ENCODE measurements at places on chromosomes 1 and 21. TPM values are rescaled to one million over a fixed set of nuclear protein-coding genes. Genes with fewer than 3 reads are reported as not detected.
A peak's percentile ranks its signal among the peaks of the same experiment; 100 is the strongest.

- no peak for DNase-seq
These were observed 3.0 kb downstream of the RBBP5 start for GRCh38 chr1:205118752-205119151.

GRCh38 chr1:26862781-26863684 lies at the start of gene SFN:
Gene SFN, plus strand, starts transcription at chr1:26863149. Its CDS starts 64 bp downstream, at chr1:26863213.
- peak; percentile 25 for DNase-seq

DNA sequence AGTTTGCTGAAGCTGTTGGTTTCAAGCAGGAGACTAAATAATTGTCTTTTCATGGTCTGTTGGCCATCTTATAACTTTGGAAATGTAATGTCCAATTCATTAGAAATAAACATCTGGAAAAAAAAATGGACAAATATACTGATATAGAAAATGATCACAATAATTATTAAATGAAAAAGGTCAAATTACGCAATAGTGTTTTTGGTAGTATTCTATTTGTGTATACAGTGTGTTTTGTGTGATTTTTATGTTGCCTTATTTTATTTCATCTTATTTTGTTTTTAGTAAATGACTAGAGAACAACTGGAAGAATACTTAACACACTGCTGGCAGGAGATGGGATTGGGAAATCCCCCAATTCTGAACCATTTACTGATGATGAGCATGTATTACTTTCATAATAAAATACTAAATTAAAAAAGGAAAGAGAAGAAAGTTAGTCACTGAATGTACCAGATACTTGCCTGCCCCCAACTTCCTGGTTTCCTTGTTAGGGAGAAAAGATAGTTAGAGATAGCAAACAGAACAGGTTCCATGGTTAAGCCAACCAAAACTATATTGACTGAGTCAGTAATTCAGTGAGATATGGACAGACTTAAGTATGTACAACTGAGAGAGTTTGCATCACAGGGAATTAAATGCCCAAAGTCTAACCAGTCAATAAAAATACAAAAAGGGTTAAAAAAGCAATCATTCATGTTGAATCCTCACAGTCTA lies 24.0 kb upstream of the SAMD13 start:
- DNase-seq: no peak

DNA sequence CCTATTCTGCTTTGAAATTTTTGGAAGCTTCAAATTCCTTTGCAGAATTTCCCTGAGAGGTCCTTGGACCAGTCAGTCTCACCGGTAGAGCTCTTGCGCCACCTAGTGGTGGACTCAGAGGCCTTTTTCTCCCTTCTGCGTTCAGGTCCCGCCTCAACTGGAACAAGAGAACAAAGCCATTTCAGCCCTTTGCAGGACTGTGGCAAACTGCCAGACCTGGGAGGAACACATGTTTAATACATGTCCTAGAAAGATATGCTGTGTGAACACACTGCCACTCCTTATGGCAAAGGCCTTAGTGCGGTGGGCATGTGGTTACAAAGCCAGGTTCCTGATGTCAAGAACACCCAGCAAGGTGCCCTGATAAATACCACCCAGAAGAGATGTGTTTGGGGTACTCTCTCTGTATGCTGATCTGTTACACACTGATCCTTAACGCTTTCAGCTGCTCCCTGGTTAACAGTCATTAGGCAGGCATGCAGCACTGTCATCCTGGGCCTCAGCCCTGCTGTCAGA lies 82.2 kb upstream of the SSX2IP start:
- DNase-seq: peak; percentile 85

- DNase-seq: peak; percentile 45
These were observed 52.9 kb upstream of the CD46 start for GRCh38 chr1:207698822-207699483.

- no peak for DNase-seq
These were observed 3.0 kb downstream of the WDR3 start for GRCh38 chr1:117932576-117932975.

DNA sequence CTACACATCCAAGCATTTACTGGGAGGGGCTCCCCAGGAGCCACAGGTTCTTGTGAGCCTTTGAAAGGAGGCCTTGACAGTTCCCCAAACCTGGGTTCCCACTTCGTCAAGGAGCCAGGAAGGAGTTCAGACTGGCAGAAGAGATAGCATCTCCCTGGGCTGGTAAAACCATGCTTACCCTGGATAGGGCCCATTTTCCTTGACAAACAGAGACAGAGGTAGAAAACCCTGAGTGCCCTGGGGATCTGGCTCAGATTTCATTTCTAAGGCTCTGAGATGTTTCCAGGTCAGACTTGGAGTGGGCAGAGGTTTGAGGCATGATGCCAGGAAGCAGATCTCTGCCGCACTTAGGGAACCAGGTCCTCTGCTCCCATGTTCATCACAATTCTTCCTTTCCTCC lies 2.7 kb downstream of the ETNK2 start:
- no peak for DNase-seq

DNA sequence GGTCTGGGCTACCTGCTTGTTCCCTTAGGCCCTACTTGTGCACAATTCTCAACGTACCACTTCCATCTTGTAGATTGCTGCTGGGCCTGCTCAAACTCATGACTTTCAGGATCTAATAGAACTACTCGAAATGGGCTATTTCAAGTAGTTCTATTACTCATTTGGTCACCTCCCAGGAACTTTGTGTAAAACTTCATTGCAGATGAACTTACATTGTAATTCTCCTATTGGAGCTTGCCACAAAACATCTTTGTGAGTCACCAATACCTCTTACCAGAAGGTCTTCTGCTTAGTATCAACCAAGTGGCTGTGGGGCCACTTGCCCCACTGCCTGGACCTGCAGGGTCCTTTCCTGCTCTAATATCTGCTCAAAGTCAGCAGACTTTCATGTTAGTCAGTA lies 10.7 kb upstream of the MYOCOS start:
- DNase-seq: no peak

DNA sequence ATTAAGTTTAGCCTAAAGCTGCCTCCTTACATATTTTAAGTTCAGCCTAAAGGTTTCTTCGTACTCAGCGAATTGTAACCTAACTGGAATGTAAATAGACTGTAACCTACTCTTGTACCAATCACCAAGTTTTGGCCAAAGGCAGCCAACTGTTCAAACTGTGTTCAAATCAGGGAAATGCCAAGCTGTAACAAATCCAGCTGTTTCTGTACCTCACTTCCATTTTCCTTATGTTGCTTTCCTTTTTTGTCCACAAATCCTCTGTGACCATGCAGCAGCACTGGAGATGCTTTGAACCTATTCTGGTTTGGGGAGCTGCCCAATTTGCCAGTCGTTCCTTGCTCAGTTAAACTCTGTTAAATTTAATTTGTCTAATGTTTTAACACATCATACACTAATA lies 3.2 kb upstream of the APOBEC4 start:
- DNase-seq: no peak

DNA sequence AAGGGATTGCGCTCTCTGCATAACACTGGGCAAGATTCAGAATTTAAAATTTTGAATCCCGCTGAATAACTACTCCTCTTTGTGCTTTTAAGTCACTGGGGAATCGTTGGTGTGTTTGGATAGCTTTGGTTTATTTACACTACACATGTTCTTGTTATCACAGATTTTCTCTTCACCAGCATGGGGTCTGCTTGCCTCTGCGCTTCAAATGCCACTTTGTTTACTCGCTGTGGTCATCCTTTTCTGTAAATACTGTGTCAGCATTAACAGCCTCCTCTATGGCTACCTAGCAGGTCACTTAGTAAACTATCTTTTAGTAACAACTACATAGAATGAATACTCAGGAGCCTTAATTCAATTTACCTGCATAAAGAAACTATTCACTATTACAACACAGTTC lies 14.4 kb upstream of the KCNH1 start:
- DNase-seq: no peak

GRCh38 chr1:168340781-168341482 lies 60.3 kb downstream of the TBX19 start:
- DNase-seq: no peak

DNA sequence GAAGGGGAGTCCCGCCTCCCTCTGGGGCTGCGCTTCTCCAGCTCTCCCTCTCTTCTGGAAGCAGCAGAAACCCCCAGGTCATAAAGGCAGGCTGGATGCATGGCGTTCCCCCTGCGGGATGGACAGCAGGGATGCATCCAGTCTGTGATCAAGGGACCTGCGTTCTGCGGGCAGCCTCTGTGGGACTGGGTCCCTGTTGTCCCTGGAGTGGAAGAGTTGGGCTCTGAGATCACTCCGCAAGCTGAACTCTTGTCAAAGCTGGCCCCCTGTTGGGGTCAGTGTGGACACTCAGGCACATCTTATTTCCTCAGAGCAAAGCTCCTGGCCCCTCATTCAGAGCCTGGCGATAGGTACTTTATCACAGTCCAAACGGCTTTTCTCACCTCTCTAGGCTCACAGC lies 341.2 kb downstream of the PTPRU start:
- DNase-seq: no peak

DNA sequence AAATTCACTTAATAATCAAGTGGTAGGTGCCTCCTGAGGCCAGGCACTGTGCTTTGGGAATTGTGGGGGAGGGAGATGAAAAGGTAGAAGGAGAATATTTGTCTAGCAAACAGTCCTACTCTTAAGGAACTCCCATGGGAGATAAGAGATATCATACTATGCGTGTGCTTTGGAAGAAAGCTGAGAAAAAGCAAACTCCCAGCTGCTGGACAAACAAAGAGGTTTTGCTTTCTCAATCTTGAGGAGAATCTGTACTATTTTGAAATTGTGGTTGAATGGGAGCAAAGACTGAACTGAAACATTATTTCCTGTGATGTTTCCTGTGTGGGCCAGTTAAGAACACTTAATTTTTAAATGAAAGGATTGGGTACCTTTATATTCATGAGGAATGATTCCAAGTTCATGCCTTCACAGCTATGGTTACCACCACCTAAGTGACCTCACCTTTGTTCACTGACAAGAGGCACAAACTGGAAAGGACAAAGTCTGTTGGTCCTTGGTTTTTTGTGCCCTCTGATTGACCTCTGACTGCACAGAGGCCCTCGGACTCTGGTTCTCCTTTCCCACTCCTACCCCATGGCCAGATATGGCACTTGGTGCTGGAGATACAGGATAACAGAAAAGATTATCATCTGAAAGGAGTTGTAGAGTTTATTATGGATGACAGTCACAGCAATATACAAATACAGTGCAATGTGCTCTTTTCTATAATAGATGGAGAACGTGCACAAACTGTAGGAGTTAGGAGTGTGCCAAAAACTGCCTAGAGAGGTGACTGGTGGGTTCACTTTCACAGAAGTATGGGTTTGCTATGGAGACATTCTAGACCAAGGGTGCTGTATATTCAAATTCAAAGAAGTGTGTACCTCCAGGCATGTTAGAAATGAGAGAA lies 1.6 kb downstream of the CD53 start:
- DNase-seq: no peak

DNA sequence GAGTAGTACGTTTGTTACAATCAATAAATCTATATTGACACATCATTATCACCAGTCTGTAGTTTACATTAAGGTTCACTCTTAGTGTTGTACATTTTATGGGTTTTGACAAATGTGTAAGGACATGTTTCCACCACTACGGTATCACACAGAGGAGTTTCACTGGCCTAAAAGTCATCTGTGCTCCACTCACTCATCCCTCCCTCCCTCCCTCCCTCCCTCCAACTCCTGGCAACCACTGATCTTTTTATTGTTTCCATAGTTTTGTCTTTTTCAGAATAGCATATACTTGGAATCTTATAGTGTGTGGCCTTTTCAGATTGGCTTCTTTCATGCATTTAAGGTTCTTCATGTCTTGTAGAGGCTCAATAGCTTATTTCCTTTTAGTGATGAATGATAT lies 44.1 kb upstream of the RHOU start:
- no peak for DNase-seq

- no peak for DNase-seq
These were observed 1047.3 kb downstream of the ADGRL2 start for GRCh38 chr1:82848043-82848442.

DNA sequence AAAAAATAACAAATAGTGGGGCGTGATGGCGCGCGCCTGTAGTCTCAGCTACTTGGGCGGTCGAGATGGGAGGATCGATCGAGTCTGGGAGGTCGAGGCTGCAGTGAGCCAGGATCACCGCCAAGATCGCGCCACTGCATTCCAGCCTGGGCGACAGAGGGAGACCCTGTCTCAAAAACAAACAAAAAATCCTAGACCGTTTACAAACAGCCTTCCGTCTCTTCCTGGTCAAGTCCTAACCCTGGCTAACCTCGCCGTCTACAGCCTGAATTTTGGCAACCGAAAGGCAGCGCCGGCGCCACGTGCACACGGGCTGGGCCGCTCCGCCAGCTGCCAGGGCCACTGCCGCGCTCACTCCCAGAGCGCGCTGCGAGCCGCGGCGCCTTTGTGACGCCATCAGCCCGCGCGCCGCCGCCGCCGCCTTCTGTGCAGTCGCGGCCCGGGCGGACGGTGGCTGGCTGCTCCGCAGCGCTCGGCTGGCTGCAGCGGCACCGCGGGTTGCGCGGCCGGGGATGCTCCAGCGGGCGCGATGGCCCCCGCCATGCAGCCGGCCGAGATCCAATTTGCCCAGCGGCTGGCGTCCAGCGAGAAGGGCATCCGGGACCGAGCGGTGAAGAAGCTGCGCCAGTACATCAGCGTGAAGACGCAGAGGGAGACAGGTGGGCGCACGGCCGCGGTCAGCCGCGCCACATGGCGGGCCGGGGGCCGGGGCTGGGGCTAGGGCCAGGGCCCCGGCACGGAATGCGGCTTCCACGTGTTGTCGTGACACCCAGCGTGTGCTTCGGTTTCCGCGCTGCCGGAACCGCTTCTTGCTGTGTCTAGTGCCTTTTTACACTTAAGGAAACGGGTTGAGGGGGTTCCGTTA lies at the start of the genes HSF2BP and RRP1B:
TSS of gene HSF2BP (minus strand) at position 353 of the 865 bp plus-strand sequence. CDS start 1,392 bp downstream, outside the sequence.
TSS of gene RRP1B (plus strand) at position 425 of the 865 bp plus-strand sequence. CDS start at position 530, 105 bp downstream.
- DNase-seq: peak; percentile 89

DNA sequence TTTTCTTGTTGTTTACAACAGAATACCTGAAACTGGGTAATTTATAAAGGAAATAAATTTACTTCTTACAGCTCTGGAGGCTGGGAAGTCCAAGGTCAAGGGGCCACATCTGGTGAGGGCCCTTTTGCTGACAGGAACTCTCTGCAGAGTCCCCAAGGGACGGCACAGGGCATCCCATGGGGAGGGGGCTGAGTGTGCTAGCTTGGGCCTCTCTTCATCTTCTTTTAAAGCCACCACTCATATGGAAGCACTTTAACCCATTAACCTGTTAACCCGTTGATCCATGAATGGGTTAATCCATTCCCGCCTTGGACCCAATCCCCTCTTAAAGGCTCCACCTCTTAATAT lies 76.3 kb downstream of the OBSCN start:
- no peak for DNase-seq

GRCh38 chr1:96034006-96034405 lies 687.6 kb upstream of the PTBP2 start:
- no peak for DNase-seq

Gene TMEM54
- 11.5 TPM for total RNA-seq

Gene DMBX1
- not detected for total RNA-seq

Gene KRTAP19-5
- not detected for total RNA-seq

Gene SPRR2E
- not detected for total RNA-seq

Gene OR2L8
- total RNA-seq: not detected

Gene KRTAP19-3
- total RNA-seq: not detected

Gene SNAPIN
- 46.0 TPM for total RNA-seq

Gene CTH
- 1.5 TPM for total RNA-seq

Gene FCRL3
- 0.24 TPM for total RNA-seq

Gene TMEM61
- total RNA-seq: 0.24 TPM

Gene DPT
- 111 TPM for total RNA-seq

All from left cardiac atrium (tissue), 4 donors.